NCI-H446 (cell line): ENCODE measurements at places on chromosomes 1 and 21.

DNA sequence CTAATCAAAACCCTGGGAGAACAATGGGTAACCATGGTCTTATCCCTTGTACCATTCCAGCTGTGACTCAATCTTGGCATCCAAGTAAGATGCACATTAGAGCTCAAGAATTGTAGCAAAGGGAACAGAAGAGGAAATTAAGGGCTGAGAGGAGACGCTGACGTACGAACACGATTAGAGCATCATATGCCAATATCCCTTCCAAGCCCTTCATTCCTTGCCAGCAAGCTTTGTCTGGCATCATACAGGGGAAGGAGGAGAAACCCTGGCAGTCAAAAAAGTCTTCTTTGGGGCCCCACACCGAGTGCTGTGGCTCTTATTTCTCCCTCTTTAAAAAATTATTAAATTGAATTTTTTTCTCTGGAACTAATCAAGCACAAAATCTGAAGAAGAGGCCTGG, 120.9 kb downstream of the ASTN1 start:
- DNase-seq = no peak

DNA sequence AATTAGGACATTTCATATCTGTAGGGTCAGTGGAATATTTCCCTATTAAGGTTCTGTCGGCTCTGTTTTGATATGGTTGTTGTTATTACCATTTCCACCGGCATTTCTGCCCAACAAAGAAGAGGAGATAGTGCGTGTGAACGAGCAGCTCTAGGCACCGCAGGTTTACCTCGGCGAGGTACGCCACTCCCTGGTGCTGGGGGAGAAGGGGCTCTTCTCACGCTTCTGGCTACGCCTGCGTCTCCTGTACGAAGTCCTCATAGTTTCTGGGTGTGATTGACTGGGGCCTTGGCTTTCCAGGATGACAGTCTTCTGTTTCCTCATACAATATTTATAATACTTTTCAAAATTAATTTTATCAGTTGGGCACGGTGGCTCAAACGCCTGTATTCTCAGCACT, 54.4 kb upstream of the DIP2A start:
- DNase-seq = no peak

DNA sequence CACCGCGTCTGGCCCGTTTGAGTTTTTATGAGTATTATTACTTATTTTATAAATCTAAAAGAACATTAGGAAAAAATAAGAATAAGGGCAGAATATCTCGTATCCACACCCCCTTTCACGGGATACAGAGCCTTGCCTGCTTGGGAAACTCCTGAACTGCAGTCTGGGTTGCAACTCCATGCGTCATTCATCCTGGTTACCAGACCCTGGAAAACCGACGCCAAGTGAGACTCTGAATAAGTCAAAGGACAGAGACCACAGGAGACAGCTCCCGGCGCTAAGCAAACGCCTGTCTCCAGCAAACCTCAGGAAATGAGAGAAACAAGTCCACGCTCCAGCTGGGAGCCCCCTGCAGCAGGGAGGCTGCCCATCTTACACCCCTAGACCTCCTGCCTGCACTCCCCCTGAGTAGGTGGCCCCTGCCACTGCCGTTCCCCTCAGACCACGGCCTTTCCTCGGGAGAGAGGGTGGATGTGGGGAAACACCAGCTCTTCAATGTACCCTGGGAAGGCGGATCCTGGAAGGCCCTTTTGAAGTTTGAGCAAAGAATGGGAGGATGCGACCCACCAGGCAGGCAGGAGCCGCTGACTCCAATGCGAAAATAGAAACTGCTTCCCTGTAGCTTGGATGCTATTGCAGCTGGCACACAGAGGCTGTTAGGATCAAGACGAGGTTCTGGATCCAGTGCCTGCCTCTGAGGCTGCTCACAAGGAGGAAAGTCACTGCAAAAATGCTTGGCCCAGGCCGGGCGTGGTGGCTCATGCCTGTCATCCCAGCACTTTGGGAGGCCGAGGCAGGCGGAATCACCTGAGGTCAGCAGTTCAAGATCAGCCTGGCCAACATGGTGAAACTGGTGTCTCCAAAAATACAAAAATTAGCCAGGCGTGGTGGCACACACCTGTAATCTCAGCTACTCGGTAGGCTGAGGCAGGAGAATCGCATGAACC, 37.7 kb upstream of the GPR157 start:
- DNase-seq = no peak

GRCh38 chr21:27502801-27503200, 535.9 kb upstream of the ADAMTS5 start:
- DNase-seq = no peak

GRCh38 chr1:101040666-101041065, 15.1 kb upstream of the DPH5 start:
- no peak for DNase-seq

- DNase-seq = no peak
Observed at GRCh38 chr1:214360525-214361164, 79.7 kb downstream of the SMYD2 start.

DNA sequence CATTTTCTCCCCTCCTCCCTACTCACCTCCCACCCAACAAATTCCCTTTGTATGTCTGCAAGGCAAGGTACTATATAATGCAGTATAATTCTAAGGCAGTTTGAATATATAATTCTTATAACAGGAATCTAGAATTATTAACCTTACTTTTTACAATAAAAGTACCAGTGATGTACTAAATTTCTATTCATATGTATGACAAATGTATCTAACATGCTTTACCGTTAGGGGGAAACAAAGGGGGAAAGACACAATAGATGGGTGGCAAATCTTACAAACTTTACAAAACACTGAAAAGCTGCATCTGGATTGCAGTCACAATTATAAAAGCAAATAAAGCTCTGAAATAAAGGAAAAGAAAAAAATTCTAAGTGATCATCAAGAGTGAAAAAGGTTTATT, 2.3 kb downstream of the PIK3R3 start:
- DNase-seq = no peak

DNA sequence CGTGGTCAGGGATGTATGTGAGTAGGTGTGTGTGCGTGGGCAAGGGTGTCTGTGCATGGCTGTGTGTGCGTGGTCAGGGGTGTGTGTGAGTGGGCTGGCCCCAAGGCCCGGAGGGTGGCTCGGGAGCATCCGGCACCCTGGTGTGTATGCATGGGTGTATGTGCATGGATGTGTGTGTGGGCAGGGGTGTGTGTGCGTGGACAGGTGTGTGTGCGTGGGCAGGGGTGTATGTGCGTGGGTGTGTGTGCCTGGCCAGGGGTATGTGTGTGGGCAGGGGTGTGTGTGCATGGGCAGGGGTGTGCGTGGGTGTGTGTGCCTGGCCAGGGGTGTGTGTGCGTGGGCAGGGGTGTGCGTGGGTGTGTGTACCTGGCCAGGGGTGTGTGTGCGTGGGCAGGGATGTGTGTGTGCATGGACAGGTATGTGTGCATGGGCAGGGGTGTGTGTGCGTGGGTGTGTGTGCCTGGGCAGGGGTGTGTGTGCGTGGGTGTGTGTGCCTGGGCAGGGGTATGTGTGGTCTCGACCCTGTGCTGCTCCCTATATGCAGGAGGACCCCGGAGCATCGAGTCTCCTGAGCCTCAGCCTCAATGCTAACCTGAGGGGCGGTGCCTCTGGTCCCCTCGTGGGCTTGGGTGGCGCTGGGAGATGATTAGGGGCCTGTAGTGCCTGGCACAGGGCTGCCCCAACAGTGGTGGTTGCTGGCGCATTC, 16.3 kb downstream of the ARHGEF16 start:
- DNase-seq = no peak

GRCh38 chr1:118339400-118340124, 154.5 kb upstream of the SPAG17 start:
- no peak for DNase-seq

GRCh38 chr1:100051401-100051800, 81.3 kb downstream of the SASS6 start:
- DNase-seq = no peak

- no peak for DNase-seq
Observed at GRCh38 chr1:84957966-84958365, 38.9 kb downstream of the MCOLN2 start.

DNA sequence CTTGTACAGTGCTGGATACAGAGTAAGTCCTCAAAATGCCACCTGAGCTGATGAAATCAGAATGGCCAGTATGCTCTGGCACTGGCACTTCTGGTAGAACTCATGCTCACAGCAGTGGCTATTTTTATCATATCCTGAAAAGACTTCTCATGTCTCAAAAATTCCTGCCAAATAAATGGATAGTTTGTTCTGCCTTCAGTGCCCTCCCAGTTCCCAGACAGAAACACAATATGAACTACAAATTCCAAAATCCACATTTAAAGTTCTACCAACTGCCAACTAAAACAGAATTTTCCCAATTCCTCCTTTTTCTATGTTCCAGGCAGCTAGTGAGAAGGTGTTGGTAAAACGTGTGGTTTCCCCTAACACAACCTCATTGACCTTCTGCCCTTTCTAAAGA, 51.4 kb upstream of the RGS1 start:
- DNase-seq = no peak

- DNase-seq = no peak
Observed at GRCh38 chr1:164604541-164604940, 45.6 kb downstream of the PBX1 start.

DNA sequence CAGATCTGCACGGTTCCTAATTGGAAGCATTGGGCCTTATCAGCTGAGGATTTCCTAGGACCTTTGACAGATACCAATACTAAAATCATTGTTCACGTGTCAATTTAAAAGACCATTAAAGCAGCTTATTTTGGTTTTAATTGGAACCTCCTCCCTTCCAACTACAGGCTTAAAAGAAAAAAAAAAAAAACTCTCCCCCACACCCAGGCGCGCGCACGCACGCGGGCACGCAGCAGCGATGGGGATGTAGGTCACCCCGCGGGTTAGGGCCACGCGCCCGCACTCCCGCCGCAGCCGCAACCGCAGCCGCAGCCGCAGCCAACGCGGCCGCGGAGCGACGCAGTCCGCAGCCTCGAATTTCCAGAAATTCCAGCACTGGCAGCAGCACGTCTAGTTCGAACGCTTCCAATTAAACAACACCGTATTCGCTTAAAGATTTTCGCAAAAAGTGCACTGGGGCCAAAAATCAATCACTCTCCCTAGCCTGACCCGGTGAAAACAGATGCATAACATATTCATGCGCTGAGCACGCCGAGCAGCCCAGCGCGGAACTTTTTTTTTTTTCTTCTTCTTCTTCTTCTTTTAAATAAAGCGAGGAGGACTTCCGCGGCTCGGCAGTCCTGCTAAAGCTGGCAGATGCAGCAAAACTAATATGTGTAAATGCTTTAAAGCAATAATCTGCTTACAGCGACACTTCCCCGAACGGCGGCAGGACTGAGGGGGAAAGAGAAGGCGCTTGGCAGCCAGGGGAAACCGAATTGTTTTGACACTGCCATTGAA, 13.3 kb upstream of the BARHL2 start:
- peak; percentile 44 for DNase-seq

DNA sequence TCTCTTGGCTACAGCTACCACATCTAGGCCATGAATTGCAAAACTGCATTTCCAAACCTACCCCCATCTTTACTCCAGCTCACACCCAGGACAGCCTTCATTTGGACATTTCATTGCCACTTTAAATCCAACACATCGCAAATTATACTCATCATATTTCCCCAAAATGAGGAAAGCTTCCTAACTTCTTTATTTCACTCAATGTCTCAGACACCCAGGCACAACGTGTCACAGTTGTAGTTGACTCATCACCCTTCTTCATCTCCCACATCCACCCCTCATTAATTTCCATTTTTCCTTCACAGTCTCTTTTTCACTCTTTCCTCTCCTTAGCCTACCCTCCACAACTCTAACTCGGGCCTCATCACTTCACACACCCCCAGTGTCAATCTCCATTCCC, 6.7 kb downstream of the OTUD7B start:
- DNase-seq = no peak

DNA sequence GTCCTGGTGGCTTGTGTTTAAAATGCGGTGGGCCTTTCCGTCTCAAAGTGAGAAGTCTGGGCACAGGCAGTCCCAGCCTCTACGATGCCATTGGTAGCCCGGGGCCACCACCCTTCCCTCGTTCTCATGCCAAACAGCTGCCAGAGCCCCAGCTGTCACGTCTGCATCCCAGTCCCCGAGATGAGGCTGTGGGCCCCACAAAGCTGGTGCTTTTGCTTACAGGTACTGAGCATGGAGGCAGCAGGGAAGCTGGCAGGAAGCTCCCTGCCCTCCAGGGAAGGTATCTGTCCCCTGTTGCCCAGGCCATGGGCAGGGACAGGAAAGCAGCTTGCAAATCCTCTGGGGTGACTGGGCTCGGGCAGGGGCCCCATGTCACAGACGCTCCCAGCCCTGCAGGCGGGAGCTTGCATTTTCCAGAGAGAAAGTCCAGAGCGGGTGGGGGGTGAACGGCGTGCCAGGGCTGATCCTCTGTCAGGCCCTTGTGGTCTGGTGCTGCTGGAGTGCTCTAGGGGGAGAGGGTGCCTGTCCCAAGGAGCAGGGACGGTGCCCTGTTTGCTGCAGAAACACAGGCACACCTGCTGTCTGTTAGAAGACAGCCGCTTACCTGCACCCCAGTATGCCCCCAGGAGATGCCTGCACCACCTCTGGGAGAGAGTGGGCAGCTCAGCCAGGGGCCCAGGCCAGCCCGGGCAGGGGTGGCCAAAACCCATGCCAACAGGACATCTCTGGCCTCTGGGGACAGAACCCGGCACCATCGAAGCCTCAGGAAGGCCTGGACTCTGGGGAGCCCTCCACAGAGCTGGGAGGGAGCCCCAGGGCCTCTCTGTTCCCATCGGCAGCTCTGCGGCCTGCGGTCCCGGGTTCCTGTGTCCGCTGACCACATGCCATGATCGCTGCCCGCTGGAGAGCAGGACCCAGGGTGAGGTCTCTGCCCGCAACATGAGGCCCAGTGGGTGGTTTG, 45.9 kb downstream of the SLX9 start:
- DNase-seq = no peak

DNA sequence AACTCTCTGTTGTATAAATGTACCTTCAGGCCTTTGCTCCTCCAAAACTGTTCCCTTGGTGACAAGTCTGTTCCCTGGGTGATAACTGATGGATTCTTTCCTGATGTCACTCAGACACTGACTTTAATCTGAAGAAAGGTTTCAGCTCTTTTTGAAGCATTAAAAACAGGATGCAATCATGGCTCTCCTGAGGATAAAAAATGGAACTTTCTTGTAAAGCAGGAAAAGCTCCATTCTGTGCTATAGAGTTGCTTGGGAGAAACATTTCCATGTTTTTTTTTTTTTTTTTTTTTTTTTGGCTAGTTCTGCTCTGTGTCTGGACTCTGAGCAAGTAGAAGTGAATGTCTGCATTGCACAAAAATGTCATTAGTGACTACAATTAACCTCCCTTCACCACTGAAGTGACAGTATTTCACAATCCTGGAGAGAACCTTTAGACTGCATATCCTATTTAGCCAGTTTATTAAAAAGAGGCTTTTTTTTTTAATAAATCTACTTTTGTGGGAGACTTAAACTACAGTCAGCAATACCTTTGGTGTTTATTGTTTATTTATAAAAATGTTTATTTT, 101.7 kb upstream of the PRMT6 start:
- DNase-seq = no peak

- peak; percentile 75 for DNase-seq
Observed at GRCh38 chr1:101357444-101357986, 120.7 kb downstream of the S1PR1 start.
